ENCODE measurements at places on chromosomes 7 and 10. TPM values are rescaled to one million over a fixed set of nuclear protein-coding genes. Genes with fewer than 3 reads are reported as not detected.

The POLD2 gene
- polyA plus RNA-seq: 73.5 TPM

- no peak for DNase-seq
These were observed 6.5 kb downstream of the PPIF start for GRCh38 chr10:79353726-79354125.

The PNLIP gene
- 0.11 TPM for polyA plus RNA-seq

GRCh38 chr7:130349911-130350782 lies 5.5 kb downstream of the CPA5 start:
- no peak for DNase-seq

DNA sequence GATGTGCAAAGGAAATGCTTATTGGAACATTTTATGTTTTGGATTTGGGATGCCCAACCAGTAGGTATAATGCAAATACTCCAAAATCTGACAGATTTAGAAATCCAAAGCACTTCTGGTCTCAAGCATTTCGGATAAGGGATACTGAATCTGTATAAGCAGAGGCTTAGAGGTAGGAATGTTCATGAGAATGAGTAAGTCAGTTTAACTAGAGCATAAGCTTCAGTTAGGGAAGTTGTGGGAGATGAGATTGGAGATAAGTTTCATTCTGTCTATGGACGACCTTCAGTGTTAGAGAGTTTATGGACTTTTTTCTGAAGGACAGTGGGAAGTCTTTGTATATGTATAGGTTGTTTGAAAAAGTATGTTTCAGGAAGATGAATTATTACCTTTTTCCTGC lies 10.4 kb downstream of the TAX1BP1 start:
- DNase-seq: no peak
